ENCODE measurements at places on chromosomes 11 and 22. TPM values are rescaled to one million over a fixed set of nuclear protein-coding genes. Genes with fewer than 3 reads are reported as not detected.

ANGPTL5 gene
- polyA plus RNA-seq = 0.17 TPM

ZNF70 gene
- polyA plus RNA-seq = 3.8 TPM

A4GALT gene
- 13.0 TPM for polyA plus RNA-seq

KCNJ11 gene
- 86.8 TPM for polyA plus RNA-seq

C22orf31 gene
- not detected for polyA plus RNA-seq

GAB4 gene
- not detected for polyA plus RNA-seq

TPBGL gene
- not detected for polyA plus RNA-seq

USH1C gene
- 0.14 TPM for polyA plus RNA-seq

DEFB108B gene
- not detected for polyA plus RNA-seq

HTR3B gene
- not detected for polyA plus RNA-seq

PIH1D2 gene
- polyA plus RNA-seq = 3.0 TPM

CALCA gene
- not detected for polyA plus RNA-seq

RIBC2 gene
- polyA plus RNA-seq = not detected

OR10AG1 gene
- not detected for polyA plus RNA-seq

CD82 gene
- polyA plus RNA-seq = 13.3 TPM

OR52I2 gene
- polyA plus RNA-seq = not detected

OTOG gene
- not detected for polyA plus RNA-seq

TRIM21 gene
- 3.8 TPM for polyA plus RNA-seq

CCDC89 gene
- 2.0 TPM for polyA plus RNA-seq

RELA gene
- 42.1 TPM for polyA plus RNA-seq

OR4A16 gene
- polyA plus RNA-seq = not detected

NCF4 gene
- polyA plus RNA-seq = 1.9 TPM

SLC29A2 gene
- 14.9 TPM for polyA plus RNA-seq

BIK gene
- not detected for polyA plus RNA-seq

NLRP6 gene
- 0.04 TPM for polyA plus RNA-seq

VSIG10L2 gene
- polyA plus RNA-seq = 0.21 TPM

CARD16 gene
- 4.6 TPM for polyA plus RNA-seq

ATP5MG gene
- 189 TPM for polyA plus RNA-seq

CSNK2A3 gene
- 0.86 TPM for polyA plus RNA-seq

GNB1L gene
- polyA plus RNA-seq = 3.3 TPM

APOL6 gene
- polyA plus RNA-seq = 1.0 TPM

CABP4 gene
- 0.89 TPM for polyA plus RNA-seq

UCP3 gene
- 330 TPM for polyA plus RNA-seq

PPP2R5B gene
- polyA plus RNA-seq = 36.1 TPM

YPEL4 gene
- polyA plus RNA-seq = 0.11 TPM

TMPRSS4 gene
- not detected for polyA plus RNA-seq

OR5T1 gene
- not detected for polyA plus RNA-seq

GAB2 gene
- polyA plus RNA-seq = 3.7 TPM

ELMOD1 gene
- 2.4 TPM for polyA plus RNA-seq

UBXN1 gene
- polyA plus RNA-seq = 295 TPM

IFTAP gene
- 28.2 TPM for polyA plus RNA-seq

TMPRSS6 gene
- not detected for polyA plus RNA-seq

All from psoas muscle (tissue), 8 donors.